ENCODE measurements at places on chromosomes 4 and X. TPM values are rescaled to one million over a fixed set of nuclear protein-coding genes. Genes with fewer than 3 reads are reported as not detected.

DNA sequence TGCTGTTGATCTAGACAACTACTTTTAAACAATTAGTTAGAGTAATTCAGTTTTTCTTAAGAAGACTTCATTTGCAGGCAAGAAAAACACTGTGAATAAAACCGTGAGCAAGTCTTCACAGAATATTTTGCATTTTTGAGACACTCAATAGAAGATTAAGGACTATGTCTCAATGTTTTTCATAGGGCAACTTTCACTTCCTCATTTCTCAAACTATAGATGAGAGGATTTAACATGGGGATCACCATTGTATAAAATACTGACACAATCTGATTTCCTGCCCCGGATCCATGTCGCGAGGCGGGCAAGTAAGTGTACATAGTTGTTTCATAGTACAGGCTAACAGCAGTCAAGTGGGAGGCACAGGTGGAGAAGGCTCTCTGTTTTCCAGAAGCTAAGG is 108.8 kb upstream of the IGSF1 start:
- peaks cover 29% of the 10 kb centered on the region for H3K27me3 ChIP-seq
- H3K4me3 ChIP-seq, result no peak overlapping the region
- no peak for DNase-seq
- H3K4me1 ChIP-seq, result no peaks in the 10 kb centered on the region
- no peak overlapping the region for H3K27ac ChIP-seq

GRCh38 chr4:182593402-182593801 is 323.8 kb downstream of the DCTD start:
- no peak overlapping the region for H3K4me3 ChIP-seq
- no peaks in the 10 kb centered on the region for H3K27me3 ChIP-seq
- H3K36me3 ChIP-seq, result no peaks in the 10 kb centered on the region
- H3K27ac ChIP-seq, result no peak overlapping the region
- no peaks in the 10 kb centered on the region for H3K4me1 ChIP-seq

DNA sequence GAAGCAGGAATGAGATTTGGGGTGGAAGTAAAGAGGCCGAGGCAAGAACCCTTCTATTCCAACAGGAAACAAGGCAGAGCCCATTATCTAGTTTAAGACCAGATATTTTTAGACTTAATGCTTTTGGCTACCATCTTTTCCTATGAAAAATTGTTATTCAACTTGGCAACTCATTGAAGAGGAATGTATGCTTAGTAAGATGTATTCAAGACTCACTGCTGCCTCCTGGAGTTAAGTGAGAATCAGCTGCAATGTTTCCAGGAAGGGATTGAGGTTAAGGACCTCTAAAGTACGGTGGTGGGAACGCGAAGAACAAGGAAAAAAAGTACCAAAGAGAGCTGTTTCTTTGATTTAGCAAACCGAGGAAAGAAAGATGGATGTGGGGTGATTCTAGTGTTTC is 89.1 kb downstream of the RAPGEF2 start:
- no peak overlapping the region for H3K27ac ChIP-seq
- H3K4me1 ChIP-seq, result no peaks in the 10 kb centered on the region
- H3K27me3 ChIP-seq, result no peaks in the 10 kb centered on the region
- DNase-seq, result no peak
- no peak overlapping the region for H3K4me3 ChIP-seq
- no peaks in the 10 kb centered on the region for H3K36me3 ChIP-seq

GRCh38 chrX:41377624-41378023 is 43.7 kb downstream of the DDX3X start:
- H3K27ac ChIP-seq, result no peak overlapping the region
- peak overlapping the region; percentile 45 for H3K4me3 ChIP-seq
- no peaks in the 10 kb centered on the region for H3K36me3 ChIP-seq
- H3K27me3 ChIP-seq, result no peaks in the 10 kb centered on the region
- DNase-seq, result peak; percentile 69
- H3K4me1 ChIP-seq, result peaks cover 25% of the 10 kb centered on the region

The NRK gene
- not detected for total RNA-seq

The YY2 gene
- total RNA-seq, result 1.1 TPM

The RAB9A gene
- 56.0 TPM for total RNA-seq

- no peak overlapping the region for H3K27ac ChIP-seq
- no peaks in the 10 kb centered on the region for H3K4me1 ChIP-seq
- no peaks in the 10 kb centered on the region for H3K27me3 ChIP-seq
- no peaks in the 10 kb centered on the region for H3K36me3 ChIP-seq
- DNase-seq, result no peak
- no peak overlapping the region for H3K4me3 ChIP-seq
These were observed 143.4 kb downstream of the CDS1 start for GRCh38 chr4:84726356-84726755.

GRCh38 chr4:147928400-147928799 is 196.5 kb downstream of the ARHGAP10 start:
- no peaks in the 10 kb centered on the region for H3K27me3 ChIP-seq
- no peak overlapping the region for H3K27ac ChIP-seq
- H3K4me3 ChIP-seq, result no peak overlapping the region
- DNase-seq, result no peak
- no peaks in the 10 kb centered on the region for H3K4me1 ChIP-seq

The HHIP gene
- total RNA-seq, result not detected

DNA sequence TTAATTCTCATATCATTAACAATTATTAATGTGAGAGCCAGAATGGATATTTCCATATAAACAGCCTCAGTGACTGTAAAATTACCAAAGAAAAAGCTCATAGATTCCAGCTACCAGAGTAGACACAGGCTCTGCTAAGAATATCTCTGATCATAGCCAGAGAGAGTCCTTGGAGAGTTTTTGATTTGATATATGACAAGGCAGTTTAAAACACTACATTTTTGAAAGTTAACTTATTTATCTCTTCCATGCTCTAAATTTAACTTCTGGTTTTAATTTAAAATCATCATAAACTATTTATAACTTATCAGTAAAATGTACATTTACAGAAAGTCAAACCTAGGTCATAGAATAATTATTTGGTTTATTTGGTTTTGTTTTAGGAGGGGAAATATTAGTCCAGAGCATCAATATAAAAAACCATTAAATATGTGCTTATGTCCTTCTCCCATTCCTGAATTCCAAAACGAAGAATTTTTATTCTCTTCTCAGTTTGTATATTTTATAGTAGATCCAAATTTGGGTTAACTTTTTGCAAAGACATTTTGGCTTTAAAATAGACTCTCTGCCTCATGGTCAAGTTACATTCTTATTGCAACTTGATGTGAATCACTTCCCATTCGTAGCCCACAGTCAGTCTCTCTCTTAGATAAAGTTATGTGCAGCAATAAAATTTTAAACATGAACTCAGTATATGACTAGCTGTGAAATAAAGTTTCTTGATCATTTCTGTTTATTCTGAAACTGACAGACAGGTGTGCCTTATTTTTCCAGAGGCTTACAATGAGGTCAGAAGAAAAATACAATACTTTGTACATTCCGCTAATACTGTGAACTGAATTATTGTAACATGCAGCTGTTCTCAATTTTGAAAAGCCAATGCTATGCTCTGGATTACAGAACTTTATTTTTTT is 267.1 kb downstream of the PAPSS1 start:
- DNase-seq, result no peak
- H3K27ac ChIP-seq, result no peak overlapping the region
- no peaks in the 10 kb centered on the region for H3K4me1 ChIP-seq
- no peak overlapping the region for H3K4me3 ChIP-seq

- H3K27ac ChIP-seq, result no peak overlapping the region
- peaks cover 13% of the 10 kb centered on the region for H3K36me3 ChIP-seq
- H3K27me3 ChIP-seq, result no peaks in the 10 kb centered on the region
- H3K4me1 ChIP-seq, result peaks cover 5% of the 10 kb centered on the region
- DNase-seq, result no peak
These were observed 26.4 kb downstream of the CASP6 start for GRCh38 chr4:109676886-109677285.

The POLN gene
- total RNA-seq, result 4.6 TPM

The DRP2 gene
- total RNA-seq, result 0.86 TPM

The CHRDL1 gene
- total RNA-seq, result not detected

GRCh38 chrX:136892412-136892811 is 11.9 kb upstream of the RBMX start:
- no peaks in the 10 kb centered on the region for H3K27me3 ChIP-seq
- H3K27ac ChIP-seq, result no peak overlapping the region
- no peaks in the 10 kb centered on the region for H3K36me3 ChIP-seq
- DNase-seq, result no peak
- no peak overlapping the region for H3K4me3 ChIP-seq
- H3K4me1 ChIP-seq, result no peaks in the 10 kb centered on the region

- H3K27ac ChIP-seq, result no peak overlapping the region
- H3K4me1 ChIP-seq, result no peaks in the 10 kb centered on the region
- DNase-seq, result no peak
These were observed 191.4 kb downstream of the GBA3 start for GRCh38 chr4:22884157-22884556.

The IL3RA gene
- total RNA-seq, result 1.5 TPM

The C4orf54 gene
- total RNA-seq, result not detected

DNA sequence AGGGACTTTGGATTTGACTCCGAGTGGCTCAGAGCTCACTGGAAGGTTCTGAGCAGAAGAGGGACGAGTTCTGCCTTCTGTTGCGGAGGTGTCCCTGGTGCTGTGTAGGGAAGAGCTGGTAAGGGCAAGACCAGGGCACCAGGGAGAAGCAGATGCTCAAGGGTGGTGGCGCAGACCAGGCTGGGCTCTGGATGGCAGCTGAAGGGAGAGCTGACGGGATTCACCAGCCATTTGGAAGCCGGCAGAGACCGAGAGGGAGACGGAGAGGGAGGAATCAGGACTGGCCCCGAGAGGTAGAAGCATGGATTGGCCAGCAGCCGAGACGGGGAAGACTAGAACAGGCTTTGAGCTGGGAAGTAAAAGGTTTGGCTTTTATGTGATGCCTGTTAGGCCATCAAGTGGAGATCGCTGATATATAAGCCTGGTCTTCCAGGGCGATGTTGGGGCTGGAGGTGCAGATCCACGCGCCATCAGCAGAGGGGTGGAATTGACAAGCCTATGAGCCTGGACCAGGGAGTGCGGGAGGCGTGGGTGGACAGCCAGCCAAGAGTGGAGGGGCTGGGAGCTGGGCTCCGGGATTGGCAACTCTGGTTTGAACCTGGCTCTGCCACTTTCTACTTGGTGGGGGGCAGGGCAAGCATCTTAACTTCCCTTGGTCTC is 43.4 kb downstream of the ADRA2C start:
- peaks cover 22% of the 10 kb centered on the region for H3K27me3 ChIP-seq
- no peak overlapping the region for H3K4me3 ChIP-seq
- H3K36me3 ChIP-seq, result no peaks in the 10 kb centered on the region
- H3K27ac ChIP-seq, result no peak overlapping the region

The CT45A1 gene
- total RNA-seq, result not detected

The MAB21L2 gene
- not detected for total RNA-seq

- no peaks in the 10 kb centered on the region for H3K27me3 ChIP-seq
- no peak overlapping the region for H3K4me3 ChIP-seq
- no peak overlapping the region for H3K27ac ChIP-seq
These were observed 1451.7 kb upstream of the ADGRL3 start for GRCh38 chr4:59748433-59748832.

The IL9R gene
- 9.8 TPM for total RNA-seq

The BTK gene
- 1.7 TPM for total RNA-seq

The MAGEA2 gene
- not detected for total RNA-seq

The RAB40AL gene
- total RNA-seq, result not detected

GRCh38 chr4:86442881-86443280 is 83.0 kb upstream of the MAPK10 start:
- no peak overlapping the region for H3K4me3 ChIP-seq
- H3K36me3 ChIP-seq, result no peaks in the 10 kb centered on the region
- no peaks in the 10 kb centered on the region for H3K27me3 ChIP-seq

The TSPAN6 gene
- total RNA-seq, result not detected

The GUF1 gene
- 35.6 TPM for total RNA-seq

GRCh38 chrX:39616098-39616729 is 481.5 kb downstream of the BCOR start:
- peak overlapping the region; percentile 66 for H3K27ac ChIP-seq
- DNase-seq, result no peak
- H3K4me1 ChIP-seq, result peaks cover 38% of the 10 kb centered on the region
- no peak overlapping the region for H3K4me3 ChIP-seq

- H3K4me1 ChIP-seq, result no peaks in the 10 kb centered on the region
- H3K27me3 ChIP-seq, result peaks cover 14% of the 10 kb centered on the region
- no peak overlapping the region for H3K4me3 ChIP-seq
- DNase-seq, result no peak
These were observed 131.7 kb upstream of the INTU start for GRCh38 chr4:127501103-127501502.

DNA sequence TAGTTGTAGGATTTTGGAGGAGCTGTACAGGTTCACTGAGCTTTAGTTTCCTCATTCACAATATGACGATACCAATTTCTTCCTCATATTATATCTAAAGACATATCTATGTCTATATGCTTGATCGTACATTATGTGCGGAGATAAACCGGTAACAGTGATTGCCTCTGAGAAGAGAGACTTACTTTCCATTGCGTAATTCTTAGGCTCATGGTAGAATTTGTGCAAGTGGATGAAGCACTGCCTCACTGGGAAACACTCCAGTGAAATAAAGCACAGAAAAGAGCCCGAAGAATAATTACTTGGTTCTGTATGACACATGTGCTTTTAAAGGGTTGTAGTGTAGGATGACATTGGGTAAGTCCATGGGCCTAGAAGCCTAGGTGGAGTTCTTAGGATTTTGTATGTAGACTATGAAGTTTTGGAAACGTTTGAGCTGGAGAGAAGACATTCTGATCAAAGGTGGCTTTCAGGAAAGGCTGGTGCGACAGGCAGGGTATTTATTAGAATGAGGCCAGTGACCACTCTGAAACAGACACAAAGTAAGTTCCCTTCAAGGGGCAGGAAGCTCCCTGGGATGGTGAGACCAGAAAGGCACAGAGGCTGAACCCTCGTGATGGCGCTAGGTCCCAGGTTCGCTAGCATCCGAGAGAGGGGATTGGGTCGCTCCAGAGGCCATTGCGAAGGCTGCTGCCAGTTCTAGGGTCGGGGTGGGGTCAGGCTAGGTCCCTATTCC is 649 bp upstream of the VBP1 start:
- no peak for DNase-seq
- peak overlapping the region; percentile 91 for H3K4me3 ChIP-seq
- H3K4me1 ChIP-seq, result peaks cover 19% of the 10 kb centered on the region
- no peaks in the 10 kb centered on the region for H3K27me3 ChIP-seq

GRCh38 chr4:138174981-138175794 is 67.0 kb downstream of the SLC7A11 start:
- H3K27me3 ChIP-seq, result no peaks in the 10 kb centered on the region
- no peak overlapping the region for H3K4me3 ChIP-seq
- H3K27ac ChIP-seq, result no peak overlapping the region

DNA sequence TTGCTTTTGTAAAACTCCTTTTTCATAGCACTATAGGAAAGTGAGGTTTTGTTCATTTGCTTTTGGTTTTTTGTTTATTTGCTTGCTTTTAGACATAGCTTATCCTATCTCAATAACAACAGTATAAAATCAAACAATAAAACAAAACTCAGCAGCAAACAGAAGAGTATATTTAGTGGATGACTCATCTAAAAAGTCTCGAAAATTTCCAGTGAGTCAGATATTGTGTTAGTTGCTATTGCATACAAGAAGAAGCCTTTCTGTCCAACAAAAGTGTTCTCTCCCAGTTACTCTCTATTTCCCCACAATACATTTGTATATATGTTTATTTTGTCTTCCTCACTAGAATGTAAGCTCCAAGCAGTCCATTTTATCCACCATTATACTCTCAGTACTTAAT is 36.0 kb upstream of the NPNT start:
- no peaks in the 10 kb centered on the region for H3K27me3 ChIP-seq
- H3K4me1 ChIP-seq, result no peaks in the 10 kb centered on the region

GRCh38 chr4:177051473-177052060 is 258.1 kb upstream of the NEIL3 start:
- H3K4me1 ChIP-seq, result no peaks in the 10 kb centered on the region
- H3K27me3 ChIP-seq, result peaks cover 15% of the 10 kb centered on the region
- no peak overlapping the region for H3K27ac ChIP-seq
- H3K36me3 ChIP-seq, result no peaks in the 10 kb centered on the region

The RTL9 gene
- 0.07 TPM for total RNA-seq

All from activated T-cell treated with anti-CD3 and anti-CD28 coated beads, Interleukin-2, amount 50 U/mL, for 72 hours (primary cell).